Aorta (tissue), 5 donors: ENCODE measurements at places on chromosomes 3 and 15. TPM values are rescaled to one million over a fixed set of nuclear protein-coding genes. Genes with fewer than 3 reads are reported as not detected.

DNA sequence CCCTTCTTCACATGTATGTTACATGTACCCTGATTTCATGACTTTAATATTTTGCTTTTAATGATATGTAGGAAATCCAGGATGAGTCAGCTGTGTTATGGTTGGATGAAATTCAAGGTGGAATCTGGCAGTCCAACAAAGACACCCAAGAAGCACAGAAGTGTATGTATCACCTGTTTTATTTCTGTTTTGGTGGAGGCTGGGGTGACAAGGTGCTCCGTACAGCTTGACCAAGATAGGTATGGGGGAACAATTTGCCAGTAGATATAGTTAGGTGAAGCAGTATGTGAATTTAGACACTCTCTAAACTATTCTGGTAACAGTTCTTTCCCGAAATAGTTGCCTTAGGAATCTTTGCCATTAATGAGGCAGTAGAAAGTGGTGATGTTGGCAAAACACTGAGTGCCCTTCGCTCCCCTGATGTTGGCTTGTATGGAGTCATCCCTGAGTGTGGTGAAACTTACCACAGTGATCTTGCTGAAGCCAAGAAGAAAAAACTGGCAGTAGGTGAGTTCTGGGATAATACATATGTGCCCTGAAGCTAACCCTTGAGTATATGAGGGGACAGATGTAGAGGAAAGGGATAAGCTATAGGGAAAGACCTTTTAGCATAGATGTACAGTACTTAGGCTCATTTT lies 63.7 kb upstream of the CRTC3 start:
- H3K27ac ChIP-seq = peak overlapping the region; percentile 12
- DNase-seq = no peak
- no peak overlapping the region for H3K4me3 ChIP-seq
- H3K27me3 ChIP-seq = no peaks in the 10 kb centered on the region

- H3K27me3 ChIP-seq = no peaks in the 10 kb centered on the region
- no peaks in the 10 kb centered on the region for H3K36me3 ChIP-seq
- H3K4me3 ChIP-seq = no peak overlapping the region
Observed at GRCh38 chr15:60704129-60704528, 225.2 kb upstream of the ICE2 start.

GRCh38 chr15:80142646-80143045 lies 10.2 kb upstream of the FAH start:
- H3K4me1 ChIP-seq = no peaks in the 10 kb centered on the region
- no peaks in the 10 kb centered on the region for H3K27me3 ChIP-seq
- no peak overlapping the region for H3K27ac ChIP-seq
- no peak for DNase-seq

DNA sequence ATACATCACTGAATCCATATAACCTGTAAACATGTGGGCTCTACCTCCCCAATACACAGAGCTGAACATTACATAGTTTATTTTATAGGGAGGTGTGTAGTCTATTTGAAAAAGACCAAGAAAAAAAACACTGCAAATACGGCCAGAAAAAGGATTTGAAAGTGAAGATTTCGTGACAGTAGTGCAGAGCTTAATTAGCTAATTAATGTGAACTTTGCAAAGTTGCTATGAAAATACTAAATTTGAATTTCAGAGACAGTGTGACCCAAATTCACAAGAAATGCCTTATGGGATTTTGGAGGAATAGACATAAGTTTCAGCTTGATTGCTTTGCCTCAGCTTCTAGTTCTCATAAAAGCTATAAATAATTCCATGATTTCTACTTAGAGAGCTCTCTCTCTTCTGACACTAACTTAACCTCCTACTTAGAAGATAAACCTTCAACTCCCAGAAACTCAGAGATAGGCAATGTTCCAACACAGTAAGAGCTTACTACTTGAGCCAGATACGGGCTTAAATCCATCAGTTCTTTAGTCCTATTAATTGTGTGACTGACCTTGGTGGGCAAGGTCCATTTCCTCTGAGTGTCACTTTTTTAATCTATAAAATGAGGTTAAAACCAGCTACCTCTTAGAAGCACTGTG lies 87.3 kb upstream of the THBS1 start:
- H3K27me3 ChIP-seq = no peaks in the 10 kb centered on the region
- no peaks in the 10 kb centered on the region for H3K4me1 ChIP-seq
- no peak for DNase-seq

DNA sequence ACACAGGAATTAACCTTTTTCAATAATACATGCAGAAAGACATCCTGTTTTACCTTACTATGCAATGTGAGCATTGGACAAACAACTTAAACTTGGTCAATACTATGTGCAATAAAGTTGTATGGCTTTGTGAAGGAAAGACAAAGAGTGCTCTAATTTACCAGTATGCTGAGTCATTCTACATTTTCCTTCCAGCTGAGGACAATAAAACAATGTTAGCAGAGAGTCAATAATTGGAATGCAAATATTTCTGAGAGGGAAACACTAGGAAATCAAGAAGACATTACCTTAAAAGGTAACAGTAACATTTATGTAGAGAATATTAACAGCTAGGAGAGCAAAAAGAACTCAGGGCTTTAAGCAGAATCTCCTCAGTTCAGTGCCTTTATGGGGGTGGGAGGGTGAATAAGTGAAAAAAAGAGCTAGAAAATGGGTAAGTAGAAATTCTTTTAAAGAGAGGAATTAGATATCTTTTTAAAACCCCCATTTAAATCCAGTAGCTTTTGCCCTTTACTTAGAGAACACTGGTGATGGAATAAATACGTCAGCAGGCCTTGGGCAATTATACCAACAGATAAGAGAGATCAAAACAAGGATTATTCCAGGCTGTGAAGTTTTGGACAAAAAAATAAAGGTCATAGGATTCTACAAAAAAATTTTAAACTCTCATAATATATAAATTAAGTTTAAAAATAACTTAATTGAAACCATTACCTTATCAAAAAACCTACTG lies 11.6 kb upstream of the HGD start:
- H3K4me3 ChIP-seq = no peak overlapping the region
- peaks cover 2% of the 10 kb centered on the region for H3K4me1 ChIP-seq
- no peak overlapping the region for H3K27ac ChIP-seq
- H3K36me3 ChIP-seq = no peaks in the 10 kb centered on the region
- no peak for DNase-seq

- DNase-seq = no peak
- H3K27me3 ChIP-seq = no peaks in the 10 kb centered on the region
- no peak overlapping the region for H3K27ac ChIP-seq
- no peak overlapping the region for H3K4me3 ChIP-seq
Observed at GRCh38 chr3:108951820-108952501, 1.7 kb downstream of the GUCA1C start.

TMC3 gene
- 0.81 TPM for total RNA-seq

KNG1 gene
- total RNA-seq = not detected

COMMD4 gene
- total RNA-seq = 32.8 TPM

GLDN gene
- total RNA-seq = 49.2 TPM

CADPS gene
- 0.75 TPM for total RNA-seq

SLC22A13 gene
- total RNA-seq = 1.1 TPM

GRCh38 chr3:191963182-191963581 lies 502.2 kb downstream of the PYDC2 start:
- no peak overlapping the region for H3K4me3 ChIP-seq
- H3K4me1 ChIP-seq = no peaks in the 10 kb centered on the region
- no peaks in the 10 kb centered on the region for H3K36me3 ChIP-seq
- H3K27ac ChIP-seq = no peak overlapping the region

DNA sequence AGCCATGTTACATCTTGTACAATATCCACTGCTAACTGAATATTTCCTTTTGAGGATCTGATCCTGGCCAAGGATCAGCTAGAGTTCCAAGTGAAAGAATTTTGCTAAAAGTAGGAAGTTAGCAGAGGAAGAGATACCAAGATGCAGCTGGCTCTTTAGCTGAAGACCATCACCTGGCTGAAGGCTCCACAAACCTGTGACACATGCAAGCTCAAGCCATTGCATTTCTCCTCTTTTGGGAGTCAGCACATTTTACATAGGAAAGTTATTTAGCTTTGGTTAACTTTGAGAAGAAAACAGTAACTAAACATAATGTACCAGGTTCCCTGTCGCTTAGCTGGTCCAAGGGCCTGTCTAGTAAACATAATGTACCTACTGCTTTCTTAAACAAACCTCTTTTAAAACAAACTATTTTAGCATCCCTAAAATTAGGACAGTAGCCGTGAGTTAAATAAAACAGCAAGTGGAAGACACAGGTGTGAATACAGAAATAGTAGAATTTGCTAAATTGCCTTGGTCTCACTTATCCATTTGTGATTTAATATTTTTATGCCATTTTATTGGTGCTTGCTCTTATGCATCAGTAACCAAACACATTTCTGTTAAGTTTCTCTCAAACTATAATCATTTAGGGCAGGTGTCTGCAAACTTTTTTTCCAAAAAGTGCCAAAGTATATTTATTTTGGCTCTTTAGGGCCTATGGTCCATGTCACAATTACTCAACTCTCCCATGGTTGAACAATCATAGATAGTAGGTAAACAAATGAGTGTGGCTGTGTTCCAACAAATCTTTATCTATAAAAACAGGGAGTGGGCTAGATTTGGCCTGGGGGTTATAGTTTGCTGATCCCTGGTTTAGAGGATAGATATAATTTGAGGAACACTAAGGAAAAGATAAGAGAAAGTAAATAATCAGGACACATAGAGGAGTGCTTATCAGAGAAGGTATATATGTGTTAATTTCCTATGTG lies 11.2 kb downstream of the GCSAM start:
- no peaks in the 10 kb centered on the region for H3K4me1 ChIP-seq
- no peaks in the 10 kb centered on the region for H3K27me3 ChIP-seq
- H3K4me3 ChIP-seq = no peak overlapping the region
- peaks cover 3% of the 10 kb centered on the region for H3K36me3 ChIP-seq

ALDH1A2 gene
- 5.9 TPM for total RNA-seq

- no peak overlapping the region for H3K4me3 ChIP-seq
- DNase-seq = no peak
- H3K36me3 ChIP-seq = no peaks in the 10 kb centered on the region
- no peak overlapping the region for H3K27ac ChIP-seq
Observed at GRCh38 chr15:63094495-63094931, 27.1 kb upstream of the LACTB start.

CACNA1D gene
- 7.4 TPM for total RNA-seq

DNA sequence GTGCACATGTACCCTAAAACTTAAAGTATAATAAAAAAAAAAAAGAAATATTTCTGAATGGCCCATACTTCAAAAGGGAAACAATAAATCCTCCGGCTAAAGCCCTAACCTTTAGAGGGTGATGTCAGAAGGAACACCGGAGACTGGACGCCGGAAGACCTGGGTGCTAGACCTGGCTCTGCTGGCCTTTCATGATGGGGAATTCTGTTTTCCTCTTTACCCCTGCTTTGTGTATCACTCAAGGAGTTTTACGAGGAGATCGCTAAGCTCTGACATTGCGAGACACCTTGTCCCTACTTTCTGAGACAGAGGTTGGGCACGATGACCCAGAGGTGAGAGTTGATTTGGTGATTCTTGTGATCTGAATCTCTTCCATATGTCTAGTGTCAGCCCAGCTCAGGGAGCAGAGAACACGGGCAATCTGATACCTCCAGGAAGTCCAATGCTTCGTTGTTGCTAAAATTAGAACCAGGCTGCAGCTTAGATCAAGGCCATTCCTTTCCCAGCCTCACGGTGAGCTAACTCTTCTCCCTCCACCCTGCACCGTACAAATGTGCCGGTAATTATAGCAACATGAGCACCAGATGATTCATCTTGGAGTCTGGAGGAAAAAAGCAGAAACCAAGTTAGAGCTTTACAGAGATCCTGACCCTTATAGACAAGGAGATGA lies 42.0 kb upstream of the CFAP161 start:
- H3K4me3 ChIP-seq = no peak overlapping the region
- no peaks in the 10 kb centered on the region for H3K27me3 ChIP-seq
- H3K4me1 ChIP-seq = no peaks in the 10 kb centered on the region
